ENCODE measurements at places on chromosomes 12 and 14.

DNA sequence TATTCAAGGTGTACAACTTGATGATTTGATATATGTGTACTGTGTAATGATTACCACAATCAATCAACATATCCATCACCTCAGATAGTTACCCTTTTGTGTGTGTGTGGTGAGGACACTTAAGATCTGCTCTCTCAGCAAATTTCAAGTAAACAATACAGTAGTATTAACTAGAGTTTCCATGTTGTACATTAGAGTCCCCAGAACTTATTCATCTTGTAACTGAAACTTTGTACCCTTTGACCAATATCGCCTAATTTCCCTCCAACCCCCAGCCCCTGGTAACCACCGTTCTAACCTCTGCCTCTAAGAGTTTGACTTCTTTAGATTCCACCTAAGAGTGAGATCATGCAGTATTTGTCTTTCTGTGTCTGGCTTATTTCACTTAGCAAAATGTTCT, 12.1 kb downstream of the ADCK1 start:
- DNase-seq, result no peak

DNA sequence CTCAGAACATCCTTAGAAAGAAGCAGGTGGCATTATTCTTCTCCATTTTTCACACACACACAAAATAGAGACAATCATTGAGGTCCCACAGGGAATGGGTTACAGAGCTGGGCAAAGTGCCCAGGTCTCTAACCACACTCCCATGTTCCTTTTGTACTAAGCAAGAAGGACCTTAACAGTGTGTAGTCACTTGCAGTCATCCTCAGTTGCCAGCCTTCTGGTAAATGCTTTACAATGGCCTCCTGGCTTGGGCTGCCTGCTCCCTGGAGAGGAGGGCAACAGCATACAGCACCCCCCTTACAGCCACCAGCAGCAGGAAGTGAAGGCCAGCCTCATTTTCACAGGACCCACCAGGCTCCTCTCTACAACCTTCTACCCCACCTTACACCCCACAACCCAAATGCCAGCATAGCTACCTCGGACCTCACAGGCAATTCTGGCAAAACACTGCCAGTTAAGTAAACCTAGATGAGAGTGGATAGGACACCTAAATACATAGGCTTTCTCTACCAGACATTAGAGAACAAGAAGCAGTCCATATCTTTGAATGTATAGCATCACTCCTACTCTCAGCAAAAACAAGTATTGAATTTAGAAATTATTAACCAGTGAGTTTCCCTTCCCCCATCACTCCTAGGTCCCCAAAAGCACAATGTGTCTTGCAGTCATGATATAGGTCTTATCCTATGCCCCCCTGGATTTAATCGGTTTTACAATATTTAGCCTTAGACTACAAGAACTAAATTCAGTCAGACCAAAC, 88.1 kb downstream of the PPP2R5E start:
- DNase-seq, result no peak

DNA sequence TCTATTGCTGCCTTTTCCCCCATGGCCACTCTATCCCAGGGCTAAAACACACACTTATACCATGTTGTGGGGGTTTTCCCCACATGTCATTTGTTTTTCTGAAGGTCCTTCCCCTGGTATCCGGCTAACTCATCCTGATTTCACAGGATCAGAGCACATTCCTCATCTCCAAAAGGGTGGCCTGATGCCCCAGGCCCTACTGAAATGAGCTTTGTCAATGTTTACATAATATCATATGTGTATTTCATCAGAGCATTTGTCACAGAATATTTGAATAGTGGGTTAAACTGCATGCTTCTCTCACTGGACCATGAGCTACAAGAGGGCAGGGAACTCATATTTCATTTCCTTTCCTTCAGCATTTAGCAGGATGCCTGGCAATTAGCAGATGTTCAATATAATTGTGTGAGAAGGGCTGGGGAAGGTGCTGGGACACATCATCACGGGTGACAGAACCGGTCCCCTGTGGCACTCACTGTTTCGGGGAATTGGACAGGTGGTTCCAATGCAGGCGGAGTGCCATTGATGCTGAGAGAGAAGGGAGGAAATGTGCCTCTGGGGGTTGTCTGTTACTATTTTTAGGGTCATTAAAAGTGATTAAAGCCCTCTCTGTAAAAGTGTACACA, 26.8 kb downstream of the EMP1 start:
- no peak for DNase-seq

DNA sequence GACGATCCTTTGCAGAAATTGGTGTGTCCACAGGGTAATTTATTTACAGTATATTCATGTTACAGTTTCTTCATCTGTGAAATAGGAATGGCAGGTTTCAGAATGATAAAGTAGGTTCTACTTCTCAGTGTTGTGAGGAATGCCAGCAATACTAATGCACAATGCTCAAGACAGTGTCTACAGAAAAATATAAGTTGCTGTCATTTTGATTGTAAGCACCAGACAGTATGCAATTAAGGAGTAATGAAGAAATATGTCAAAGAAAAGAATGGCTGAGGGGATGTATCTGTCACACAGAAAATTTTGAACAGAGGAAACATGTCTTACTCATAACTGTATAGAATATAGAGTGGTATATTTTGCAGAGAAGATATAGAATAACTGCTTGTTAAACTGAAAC, 525.4 kb downstream of the GALC start:
- no peak for DNase-seq

DNA sequence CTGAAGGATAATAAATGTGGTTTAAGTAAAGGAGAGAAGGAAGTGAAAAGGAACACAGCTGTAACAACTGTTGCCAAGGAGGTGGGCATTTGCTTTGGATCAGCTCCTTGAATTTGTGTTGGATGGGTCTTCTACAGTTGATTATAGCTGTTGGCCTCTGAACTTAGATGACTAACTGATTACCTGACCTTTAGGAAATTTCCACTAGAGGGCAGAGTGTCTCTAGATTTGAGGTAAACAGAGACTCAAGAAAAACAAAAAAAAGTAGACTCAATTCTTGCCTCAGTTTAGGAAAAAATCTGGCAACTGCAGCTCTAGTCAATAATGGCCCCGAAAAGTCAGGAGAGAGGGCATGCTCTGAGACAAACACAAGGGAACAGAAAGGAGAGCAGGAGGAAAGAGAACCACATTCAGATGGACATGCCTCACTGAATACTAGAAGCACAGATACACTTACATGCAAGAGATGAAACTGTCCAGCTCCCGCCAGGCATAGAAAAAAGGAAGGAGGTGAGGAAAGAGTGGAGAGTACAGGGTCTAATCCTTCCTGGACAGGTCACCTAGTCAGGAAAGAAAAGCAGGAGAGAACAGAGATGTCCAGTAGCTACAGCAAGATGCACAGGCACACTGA, 20.6 kb downstream of the COX14 start:
- no peak for DNase-seq

DNA sequence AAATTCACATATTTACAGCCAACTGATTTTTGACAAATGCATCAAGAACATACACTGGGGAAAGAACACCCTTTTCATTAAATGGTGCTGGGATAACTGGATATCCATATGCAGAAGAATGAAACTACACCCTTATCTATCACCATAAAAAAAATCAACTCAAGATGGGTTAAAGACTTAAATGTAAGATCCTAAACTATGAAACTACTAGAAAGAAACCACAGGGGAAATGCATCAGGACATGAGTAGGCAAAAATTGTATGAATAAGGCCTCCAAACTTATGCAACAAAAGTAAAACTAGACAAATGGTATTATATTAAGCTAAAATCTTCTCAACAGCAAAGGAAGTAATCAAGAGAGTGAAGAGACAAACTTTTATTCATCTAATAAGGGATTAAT, 242.6 kb downstream of the CPNE8 start:
- no peak for DNase-seq

- DNase-seq, result no peak
Observed at GRCh38 chr12:109140560-109140959, 24.2 kb downstream of the ACACB start.

GRCh38 chr12:100967189-100967588, 172.6 kb downstream of the ANO4 start:
- no peak for DNase-seq

GRCh38 chr12:9699898-9700605, 30.5 kb downstream of the CLEC2D start:
- no peak for DNase-seq

DNA sequence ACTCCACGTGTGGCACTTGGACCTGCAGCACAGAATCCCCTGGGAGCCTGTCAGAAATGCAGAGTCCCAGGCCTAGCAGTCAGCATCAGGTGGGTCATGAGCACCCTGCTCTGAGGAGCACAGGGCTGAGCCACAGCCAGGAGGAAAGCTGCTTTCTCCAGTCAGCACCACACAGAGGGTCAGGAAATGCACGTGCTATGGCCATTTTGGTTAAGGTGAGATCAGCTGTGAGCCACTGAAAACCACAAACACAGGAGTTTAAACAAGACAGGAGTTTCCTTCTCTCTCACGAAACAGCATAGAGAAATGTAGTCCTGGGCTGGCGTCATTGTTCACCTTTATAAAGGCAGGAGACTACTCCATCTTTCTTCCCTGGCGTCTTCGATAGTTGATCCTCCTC, 204.5 kb upstream of the SFSWAP start:
- no peak for DNase-seq
